PC-3 (cell line): ENCODE measurements at places on chromosomes 5 and 9. TPM values are rescaled to one million over a fixed set of nuclear protein-coding genes. Genes with fewer than 3 reads are reported as not detected.

DNA sequence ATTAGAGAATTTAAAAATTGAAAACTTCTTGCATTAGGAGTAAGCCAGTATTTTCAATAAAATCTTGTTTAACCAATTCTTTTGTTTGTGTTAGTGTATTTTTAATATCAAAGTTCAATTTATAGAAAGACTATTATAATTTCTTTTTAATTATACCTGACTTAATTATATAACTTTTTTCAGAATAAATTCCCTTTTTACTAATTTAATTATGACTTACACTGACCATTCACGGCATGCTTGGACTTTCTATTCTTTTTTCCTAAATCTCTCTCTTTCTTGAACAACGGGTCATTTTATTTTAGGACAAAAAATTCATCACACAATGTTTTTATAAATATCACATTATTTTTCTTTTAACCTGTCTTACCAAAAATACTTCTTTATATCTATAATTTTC is 555.3 kb upstream of the PTGER4 start:
- DNase-seq, result peak; percentile 44

DNA sequence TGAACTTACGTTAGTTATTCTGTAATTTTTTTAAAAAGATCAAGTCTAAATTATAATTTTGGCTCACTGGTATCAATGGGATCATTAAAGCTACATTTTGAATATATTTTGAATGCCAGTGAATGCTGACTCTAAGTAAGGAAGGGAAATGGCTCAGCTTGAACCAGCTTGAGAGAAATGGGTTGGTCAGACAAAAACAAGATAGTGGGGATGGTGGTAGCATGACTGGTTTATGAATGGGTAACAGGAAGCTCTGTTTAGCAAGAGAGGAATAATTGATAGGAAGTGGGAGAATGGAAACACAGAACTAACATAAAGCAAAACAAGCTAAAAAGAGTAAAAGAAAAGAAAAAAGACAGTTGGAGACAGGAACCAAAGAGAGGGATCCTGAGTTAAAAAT is 220.2 kb downstream of the ADAMTS6 start:
- DNase-seq, result no peak

DNA sequence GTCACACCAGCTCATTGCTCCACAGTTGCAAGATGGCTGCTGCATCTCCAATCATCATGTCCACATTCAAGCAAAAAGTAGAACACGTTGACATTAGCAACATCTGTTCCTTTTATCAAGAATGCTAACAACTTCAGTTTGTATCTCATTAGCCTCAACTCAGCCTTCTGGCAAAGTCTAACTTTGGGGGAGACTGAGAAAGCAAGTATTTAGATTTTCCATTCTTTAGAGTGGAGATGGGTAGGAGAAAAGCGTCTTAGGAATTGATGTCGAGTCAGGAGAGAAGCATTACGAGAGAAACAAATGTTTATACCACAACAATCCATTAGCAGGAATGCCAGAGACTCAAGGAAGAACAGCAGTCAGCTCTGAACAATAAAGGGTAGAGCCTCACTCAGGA is 446.3 kb downstream of the ENC1 start:
- DNase-seq, result no peak

GRCh38 chr5:66814146-66814991 is 218.2 kb downstream of the MAST4 start:
- DNase-seq, result peak; percentile 49

DNA sequence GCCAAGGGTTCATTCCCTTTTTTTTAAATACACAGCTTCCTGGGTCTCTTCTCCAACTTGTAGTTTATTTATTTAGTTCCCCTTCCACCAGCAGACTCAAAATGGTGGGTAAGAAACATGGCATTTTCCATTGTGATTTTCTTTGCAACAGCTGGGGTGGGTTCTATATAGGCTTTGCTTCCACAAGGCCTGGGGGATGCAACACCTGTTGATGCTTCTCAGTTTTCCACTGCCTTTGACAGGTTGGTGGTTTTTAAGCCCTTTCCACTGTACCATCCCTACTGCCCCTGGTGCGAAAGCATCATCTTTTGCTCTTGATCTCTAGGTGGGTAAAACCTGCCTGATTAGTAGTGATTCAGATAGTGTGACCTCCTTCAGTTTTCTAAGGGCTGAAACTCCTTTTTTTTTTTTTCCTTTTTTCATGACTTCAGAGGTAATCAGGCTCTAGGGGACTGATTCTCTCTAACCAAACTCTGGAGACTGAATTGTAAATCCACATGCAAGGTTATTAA is 8.5 kb downstream of the KDM3B start:
- DNase-seq, result no peak

DNA sequence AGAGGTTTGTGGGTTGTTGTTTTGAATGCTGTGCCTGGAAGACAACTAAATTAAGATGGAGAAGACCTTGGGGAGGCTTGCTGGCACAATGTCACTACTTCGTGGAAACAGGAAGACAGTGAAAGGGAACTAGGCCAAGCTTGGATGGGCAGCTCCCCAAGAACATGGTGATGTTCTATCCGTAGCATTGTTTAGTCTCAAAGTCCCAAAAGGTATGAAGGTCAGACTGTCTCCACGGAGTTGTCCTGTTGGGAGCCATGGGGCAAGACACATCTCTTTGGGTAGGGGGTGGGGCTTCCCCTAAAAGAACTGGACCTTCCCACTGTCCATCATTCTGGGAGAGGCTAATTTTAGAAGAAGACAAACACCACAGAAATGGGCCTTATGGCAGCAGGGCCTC is 140.5 kb downstream of the ENTREP1 start:
- no peak for DNase-seq

The CSF1R gene
- total RNA-seq, result not detected in 2 replicates
